ENCODE measurements at places on chromosomes 16 and 17. TPM values are rescaled to one million over a fixed set of nuclear protein-coding genes. Genes with fewer than 3 reads are reported as not detected.
A peak's percentile ranks its signal among the peaks of the same experiment; 100 is the strongest.

Gene CCDC200
- not detected for total RNA-seq

Gene TP53TG3
- not detected for total RNA-seq

- DNase-seq: no peak
Measured at GRCh38 chr16:17269439-17269838, 201.3 kb downstream of the XYLT1 start.

DNA sequence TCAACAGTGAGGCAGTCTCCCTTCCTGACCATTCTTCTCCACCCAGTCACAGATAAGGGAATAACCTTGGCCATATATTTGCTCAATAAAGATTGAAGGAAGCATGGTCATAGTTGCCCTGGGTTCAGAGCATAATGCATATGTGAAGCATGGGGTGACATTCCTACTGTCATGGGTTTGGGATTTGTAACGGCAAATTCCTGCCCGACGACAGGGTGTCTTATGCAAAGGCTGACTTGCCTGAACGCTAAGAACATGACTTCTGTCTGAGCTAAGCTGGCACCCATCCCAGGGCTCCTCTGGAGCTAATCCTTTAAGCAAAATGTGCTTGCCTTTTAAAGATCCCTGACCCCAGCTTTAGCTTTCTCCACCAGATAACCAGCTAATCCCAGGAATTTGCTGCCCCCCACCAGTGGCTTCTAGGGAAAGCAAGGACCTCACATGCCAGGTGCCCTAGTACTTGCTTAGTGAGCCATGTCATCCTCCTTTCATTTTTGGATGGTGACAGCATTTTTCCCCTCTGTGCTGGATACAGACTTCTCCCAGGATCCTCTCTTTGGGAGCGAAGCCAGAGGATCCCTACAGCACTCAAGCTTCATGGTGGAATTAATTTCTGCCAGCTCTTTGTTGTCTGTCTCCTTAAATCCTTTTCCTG, 11.7 kb downstream of the SLC7A6OS start:
- DNase-seq: no peak

Gene PLCG2
- total RNA-seq: 9.6 TPM

Gene PYY
- total RNA-seq: 258 TPM

DNA sequence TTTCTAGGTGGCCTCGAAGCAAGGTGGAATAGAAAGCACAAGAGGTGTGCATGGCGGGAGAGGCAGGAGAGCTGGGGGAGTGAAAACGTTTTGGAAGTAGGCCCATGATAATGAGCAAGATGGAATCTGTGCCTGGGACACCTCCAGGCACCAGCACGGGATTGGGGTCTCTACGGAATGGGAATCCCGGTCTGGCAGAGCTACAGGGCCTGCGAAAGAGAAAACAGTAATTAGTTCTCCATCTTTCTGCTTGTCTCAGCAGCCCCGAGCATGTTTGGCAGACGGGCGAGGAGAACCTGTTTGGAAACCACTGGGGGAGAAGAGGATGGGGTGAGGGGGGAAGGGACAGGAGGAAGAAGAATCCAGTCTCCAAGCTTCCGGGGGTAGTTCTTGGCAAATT, 258.7 kb downstream of the SOX9 start:
- DNase-seq: no peak

Gene ATP1B2
- total RNA-seq: 1.4 TPM

DNA sequence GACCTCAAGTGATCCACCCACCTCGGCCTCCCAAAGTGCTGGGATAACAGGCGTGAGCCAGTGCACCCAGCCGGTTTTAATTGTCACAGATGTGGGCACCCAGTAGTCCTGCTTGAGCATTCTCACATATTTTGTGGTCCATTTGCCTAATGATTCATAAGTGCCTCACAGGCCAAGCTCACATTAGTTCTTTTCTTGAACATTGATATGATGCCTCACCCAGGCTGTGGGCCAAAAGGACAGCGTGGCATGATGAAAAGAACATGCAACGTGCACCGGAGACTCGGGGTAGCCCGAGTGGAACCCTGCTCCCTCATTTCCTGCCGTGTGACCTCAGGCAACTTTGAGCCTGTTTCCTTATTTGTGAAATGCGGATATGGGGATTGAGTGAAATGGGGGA, 181.9 kb downstream of the SNX29 start:
- DNase-seq: no peak

GRCh38 chr17:50070908-50071680, 15.2 kb downstream of the ITGA3 start:
- DNase-seq: no peak

DNA sequence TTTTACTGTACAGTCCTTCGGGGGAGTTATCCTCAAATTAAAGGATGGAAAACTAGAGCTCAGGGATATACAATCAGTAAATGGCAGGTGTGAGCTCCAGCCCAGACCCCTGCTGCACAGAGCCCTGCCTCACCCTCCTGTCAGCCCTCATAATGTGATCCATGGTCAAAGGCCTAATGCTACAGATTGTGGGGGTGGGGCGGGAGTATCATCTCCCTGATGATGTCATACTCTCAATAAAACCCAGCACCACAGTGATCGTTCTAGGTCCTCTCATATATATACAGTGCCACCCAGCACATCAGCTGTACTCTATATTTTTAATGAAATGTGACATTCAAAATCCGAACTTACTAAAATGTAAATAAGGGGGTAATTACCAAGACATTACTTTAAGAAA, 61.5 kb downstream of the SLC39A11 start:
- no peak for DNase-seq

- DNase-seq: no peak
Measured at GRCh38 chr16:66427871-66428681, 981 bp downstream of the BEAN1 start.

GRCh38 chr17:73639322-73639721, 4.9 kb downstream of the SDK2 start:
- no peak for DNase-seq

DNA sequence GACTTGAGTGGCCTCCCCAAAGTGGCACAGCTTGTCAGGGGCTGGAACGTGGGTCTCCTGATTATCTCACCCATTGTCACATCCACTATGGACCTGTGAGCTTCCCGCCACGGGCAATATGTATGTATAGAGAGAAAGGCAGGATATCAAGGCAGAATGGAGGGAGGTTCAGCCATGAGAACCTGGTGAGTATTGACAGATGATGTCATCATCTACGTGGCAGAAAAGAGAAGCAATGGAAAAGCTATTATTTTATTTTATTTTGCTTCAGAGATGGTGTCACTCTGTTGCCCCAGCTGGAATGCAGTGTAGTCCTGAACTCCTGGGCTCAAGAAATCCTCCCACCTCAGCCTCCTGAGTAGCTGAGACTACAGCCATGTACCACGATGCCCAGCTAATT, 13.4 kb upstream of the PDK2 start:
- DNase-seq: no peak

DNA sequence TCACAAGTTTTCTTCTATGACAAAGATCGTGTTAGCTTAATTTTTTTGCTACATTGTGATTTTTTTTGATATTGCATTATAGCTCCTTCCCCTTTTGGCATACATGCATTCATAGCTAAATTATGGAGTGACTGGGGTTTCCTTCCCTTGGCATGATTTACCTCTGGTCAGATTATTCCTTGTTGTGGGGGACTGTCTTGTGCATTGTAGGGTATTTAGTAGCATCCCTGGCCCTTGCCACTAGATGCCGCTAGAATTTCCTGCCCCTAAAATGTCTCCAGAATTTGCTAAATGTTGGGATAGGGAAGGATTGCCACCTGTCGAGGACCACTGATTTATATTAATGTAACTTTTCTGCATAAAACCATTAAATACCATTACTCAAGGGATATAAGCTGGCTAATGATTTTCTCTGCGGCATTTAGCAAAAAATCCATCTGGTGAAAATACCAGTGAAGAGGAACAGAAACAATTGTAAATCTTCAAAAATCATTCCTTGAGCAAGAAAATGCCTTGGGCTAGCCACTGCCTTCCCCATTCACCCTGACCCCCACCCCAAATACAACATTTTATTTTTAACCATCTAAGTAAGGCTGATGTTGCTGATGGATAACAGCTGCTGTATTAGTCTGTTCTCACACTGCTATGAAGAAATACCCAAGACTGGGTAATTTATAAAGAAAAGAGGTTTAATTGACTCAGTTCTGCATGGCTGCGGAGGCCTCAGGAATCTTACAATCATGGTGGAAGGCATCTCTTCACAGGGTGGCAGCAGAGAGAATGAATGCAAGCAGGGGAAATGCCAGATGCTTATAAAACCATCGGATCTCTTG, 195.2 kb downstream of the MAP2K6 start:
- DNase-seq: peak; percentile 19

- DNase-seq: no peak
Measured at GRCh38 chr17:7830616-7831015, 3.4 kb upstream of the KDM6B start.

Gene RSKR
- 3.2 TPM for total RNA-seq

Gene ITGA2B
- 0.37 TPM for total RNA-seq

GRCh38 chr17:74354123-74354522, 7.5 kb downstream of the BTBD17 start:
- peak; percentile 58 for DNase-seq

DNA sequence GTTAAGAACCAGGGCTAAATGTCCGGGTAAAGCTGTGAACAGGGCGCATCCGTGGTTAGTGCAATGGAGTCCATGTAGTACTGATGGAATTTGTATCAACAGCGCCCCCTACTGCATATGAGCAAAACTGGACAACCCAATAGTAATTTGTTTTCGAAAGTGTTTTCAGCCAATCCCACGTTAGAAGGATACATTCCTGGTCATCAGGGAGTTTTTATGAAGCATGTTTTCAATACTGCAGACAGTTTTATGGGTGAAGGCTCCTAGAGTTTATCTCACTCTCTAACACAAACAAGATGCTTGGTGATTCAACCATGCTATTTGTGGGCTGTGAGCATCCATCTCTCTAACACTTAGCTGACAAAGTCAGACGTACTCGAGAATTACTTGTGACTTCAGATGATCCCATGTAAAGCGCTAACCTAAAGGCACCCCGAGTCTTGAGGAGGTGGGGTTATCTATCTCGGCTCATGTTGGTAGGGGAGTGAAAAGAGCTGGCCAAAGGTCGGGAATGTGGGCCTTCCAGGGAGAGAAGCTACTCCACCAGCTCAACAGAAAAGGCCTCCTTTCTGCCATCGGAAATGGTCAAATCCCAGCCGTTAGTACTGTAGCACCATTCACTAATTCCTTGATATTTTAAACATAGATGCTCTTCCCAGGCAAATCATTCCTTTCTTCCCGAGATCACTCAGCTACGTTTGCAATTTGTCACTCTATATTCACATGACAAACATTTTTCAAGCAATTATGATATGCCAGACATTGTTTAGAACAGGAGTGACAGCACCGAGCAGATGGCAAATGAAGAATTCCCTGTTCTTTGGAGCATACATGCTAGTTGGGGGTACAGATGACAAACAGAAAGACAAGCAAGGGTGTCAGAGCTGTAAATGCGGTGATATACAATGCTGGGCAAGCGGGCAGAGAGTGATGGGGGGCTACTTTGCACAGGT, 46.9 kb upstream of the HNF1B start:
- DNase-seq: peak; percentile 73

DNA sequence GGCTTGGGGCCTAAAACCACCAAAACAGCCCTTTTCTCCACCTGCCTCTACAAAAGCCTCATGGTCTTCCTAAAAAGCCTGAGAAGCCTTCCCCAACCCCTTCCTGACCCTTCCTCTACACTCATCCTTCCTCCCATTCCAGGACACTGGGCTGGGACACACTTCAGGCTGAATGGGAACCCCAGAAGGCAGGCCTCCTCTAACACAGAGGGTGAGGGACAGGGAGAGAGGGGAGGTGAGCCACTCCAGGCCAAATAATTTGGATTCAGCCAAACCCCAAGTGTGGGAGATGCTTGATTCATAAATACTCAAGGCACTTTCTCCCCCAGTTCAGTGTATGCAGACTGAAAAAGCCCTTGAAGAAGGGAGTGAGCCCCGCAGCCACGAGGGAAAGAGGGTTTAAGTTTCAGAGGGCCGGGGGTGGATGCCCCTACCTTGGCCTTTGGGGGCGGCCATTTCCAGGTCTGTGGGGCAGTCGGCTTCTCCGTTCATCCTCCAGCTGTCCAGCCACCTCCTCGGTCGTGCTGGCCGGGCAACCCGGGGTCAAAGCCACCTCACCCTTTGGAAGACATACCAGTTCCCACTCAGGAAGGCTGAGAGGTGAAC, 1.6 kb downstream of the UBTF start:
- DNase-seq: no peak

GRCh38 chr16:88785106-88785924, at the start of gene PIEZO1:
TSS of gene PIEZO1 (minus strand) at chr16:88785220. CDS start at chr16:88784964, 256 bp downstream.
- peak; percentile 82 for DNase-seq

GRCh38 chr17:82875407-82875856, 35.6 kb upstream of the ZNF750 start:
- no peak for DNase-seq

GRCh38 chr16:52320930-52321439, 226.0 kb downstream of the TOX3 start:
- DNase-seq: no peak

All from colonic mucosa (tissue), 4 donors.